ENCODE measurements at places on chromosomes 5 and 9. TPM values are rescaled to one million over a fixed set of nuclear protein-coding genes. Genes with fewer than 3 reads are reported as not detected.

DNA sequence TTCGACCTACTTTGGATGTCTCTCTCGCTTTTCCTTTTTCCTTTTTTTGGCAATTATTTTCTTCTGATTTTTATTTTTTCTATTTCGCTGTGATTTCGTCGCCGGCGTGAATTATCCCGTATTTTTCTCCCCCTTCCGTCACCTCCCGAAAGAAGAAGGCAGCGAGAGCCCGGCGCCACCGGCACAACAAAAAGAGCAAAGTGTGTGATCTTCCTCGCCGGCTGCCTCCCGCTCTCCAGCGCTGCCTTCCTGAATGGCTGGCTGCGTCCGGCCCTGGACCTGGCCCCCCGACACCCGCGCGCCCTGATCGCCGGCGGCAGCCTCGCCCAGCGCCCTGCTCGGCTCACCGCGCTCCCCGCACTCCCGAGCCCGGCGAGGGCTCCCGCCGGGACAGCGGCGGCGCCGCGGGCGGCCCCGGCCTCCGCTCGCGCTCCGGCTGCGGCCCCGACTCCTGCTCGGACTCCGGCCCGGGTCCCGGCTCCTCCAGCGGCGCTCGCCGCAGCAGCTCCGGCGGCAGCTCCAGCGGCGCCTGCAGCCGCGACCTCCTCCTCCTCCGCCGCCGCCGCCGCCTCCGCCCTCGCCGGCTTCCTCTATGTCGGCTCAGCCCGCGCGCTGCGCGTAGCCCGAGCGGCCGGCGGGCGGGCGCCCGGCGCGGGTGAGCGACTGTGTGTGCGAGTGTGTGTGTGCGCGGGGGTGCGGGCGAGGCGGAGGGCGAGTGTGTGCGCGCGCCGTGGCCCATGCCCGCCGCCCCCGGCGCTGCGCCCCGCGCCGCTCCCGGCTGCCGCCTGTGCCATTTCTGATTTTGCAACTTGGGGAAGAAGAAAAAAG lies 960 bp downstream of the NR2F1 start:
- DNase-seq, result no peak

DNA sequence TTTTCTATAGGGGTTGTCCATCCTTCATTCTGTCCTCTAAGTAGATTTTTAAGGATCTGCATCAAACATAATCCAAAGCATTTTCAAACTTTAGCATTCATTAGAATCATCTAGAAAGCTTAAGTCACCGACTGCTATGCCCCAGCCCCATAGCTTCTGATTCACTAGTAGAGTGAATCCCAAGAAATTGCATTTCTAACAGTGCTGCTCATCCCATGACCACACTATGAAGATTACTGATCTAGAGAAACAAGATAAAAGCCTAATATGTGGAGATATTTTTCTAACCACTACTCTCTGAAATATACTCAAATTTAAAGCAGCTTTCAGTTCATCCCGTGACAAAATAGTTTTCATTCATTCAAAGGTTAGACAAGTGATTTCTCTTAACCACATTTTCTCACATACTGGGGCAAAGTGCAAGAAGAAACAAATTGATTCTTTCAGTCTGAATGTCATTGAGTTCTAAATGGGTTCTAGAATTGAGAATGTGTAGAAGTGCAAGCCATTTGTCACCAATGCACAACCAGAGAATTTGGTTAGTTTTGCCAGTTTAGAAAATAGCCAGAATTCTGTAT lies 286.9 kb upstream of the CD180 start:
- no peak for DNase-seq

DNA sequence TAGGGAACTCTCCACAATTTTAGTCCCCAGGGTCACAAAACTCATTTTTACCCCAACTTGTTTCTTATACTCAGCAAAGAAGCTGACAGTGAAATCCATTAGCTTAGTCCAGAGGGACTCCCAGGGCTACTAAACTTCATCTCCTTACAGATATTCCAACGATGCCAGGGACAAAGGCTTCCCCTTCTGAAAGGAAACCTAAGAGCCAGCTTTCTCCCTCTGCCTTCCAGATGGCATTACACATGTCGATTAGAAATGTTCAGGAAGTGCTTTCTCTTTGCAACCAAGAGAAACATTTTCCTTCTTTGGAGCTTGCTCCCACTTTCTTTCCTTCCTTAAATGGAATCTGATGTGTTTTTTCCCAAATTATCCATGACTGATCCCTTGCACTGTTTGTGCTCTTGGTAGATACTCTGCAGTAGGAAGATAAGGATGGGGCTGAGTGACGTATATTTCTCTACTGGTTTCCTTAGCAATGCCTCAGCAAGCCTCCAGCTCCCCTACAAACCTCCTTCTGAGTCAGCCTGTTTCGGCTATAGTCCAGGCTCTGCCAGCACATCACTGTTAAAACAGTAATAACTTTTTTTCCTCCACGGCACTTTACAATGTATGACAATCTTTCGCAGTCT lies 43.0 kb upstream of the HTR4 start:
- no peak for DNase-seq

DNA sequence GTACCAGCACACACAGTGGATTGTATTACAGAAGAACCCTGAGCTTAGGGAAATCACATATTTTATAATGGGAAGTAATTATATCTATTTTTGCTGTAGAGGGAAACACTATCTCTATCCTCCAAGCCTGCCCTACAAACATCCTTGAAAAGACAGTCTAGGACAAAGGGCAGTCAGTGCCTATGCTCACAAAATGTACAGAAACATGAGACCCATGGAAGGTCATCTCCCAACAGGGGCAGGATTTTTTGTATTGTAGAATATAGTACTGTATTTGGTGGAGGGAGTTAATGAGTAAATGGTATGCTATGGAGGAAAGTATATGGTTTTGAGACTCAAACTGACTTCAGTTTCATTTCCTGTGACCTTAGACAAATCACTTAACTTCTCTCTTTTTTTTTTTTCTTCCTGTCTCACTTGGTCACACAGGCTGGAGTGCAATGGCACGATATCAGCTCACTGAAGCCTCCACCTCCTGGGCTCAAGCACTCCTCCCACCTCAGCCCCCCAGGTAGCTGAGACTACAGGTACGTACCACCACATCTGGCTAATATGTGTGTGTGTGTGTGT lies 5.8 kb upstream of the RAB14 start:
- DNase-seq, result no peak

GRCh38 chr5:149759986-149760853 lies 30.1 kb downstream of the PPARGC1B start:
- DNase-seq, result no peak

DNA sequence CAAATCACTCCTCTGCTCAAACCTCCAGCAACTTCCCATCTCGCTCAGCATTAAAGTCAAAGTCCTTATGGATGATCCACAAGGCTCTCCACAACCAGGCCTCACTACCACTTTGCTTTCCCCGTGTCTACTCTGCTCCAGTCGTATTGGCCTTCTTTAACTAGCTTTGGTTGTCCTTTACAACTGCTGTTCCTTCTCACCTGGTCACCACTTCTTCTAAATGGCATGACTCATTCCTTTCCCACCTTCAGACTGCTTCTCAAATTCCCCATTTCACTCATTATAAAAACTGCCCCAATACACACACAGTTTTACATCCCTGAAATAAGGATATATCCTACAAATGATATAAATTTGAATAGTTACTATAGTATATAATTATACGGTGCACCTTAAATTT lies 30.4 kb downstream of the CERT1 start:
- no peak for DNase-seq

Gene ANKRD18A
- total RNA-seq, result 0.29 TPM

Gene NXNL2
- total RNA-seq, result 0.36 TPM

Data from chondrocyte (in vitro differentiated cells).